ENCODE measurements at places on chromosomes 7 and 10. TPM values are rescaled to one million over a fixed set of nuclear protein-coding genes. Genes with fewer than 3 reads are reported as not detected.

DNA sequence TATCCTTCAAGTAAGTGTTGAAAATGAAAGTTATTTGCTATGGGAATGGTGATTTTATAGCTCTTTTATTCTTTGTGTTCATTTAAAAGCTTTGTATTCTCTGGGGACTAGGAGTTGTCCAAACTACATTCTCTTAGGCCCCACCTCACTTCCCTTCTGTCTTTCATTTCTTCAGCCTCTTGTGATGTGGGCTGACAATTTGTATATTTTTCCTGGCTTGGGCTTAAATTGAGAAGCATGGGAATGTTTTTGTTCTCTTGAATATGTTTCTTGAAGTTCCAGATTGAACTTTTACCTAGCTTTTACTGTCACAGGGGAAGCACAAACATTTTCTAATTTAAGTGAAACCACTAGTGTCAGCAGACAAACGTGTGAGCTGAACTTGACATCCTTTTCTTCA, 27.9 kb downstream of the BBS9 start:
- no peaks in the 10 kb centered on the region for H3K4me1 ChIP-seq
- H3K27ac ChIP-seq: no peak overlapping the region
- DNase-seq: no peak
- H3K36me3 ChIP-seq: no peaks in the 10 kb centered on the region

DNA sequence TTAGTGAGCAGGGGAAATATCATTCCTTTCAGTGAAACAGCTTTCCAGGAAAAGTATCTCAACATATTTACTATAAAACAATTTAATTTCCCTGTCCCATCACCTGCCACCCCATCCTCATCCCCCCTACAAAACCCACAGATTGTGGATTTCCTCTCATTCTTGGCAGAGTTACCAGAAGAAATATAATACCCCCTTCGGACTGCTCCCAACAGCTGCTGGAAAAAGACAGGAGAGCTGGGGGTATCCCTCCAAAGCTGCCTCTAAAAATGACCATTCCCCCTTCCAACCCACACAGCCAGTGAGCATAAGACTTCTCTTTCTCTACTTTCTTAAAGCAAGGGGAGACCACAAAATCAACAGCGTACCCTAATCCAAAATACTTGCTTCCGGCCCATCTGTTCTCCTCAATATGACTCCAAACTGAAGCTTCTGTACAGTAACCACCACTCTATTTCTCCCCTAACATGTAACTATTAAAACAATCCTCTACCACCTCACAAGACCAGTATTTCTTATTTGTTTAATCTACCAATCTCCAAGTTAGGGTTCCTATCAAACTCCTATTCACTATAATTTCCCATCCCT, 7.8 kb downstream of the FBXW4 start:
- H3K36me3 ChIP-seq: no peaks in the 10 kb centered on the region
- H3K27ac ChIP-seq: no peak overlapping the region
- no peak for DNase-seq

- no peak overlapping the region for H3K27ac ChIP-seq
- H3K36me3 ChIP-seq: no peaks in the 10 kb centered on the region
- no peak overlapping the region for H3K4me3 ChIP-seq
- no peaks in the 10 kb centered on the region for H3K27me3 ChIP-seq
- no peak for DNase-seq
- no peaks in the 10 kb centered on the region for H3K4me1 ChIP-seq
These were observed 72.4 kb downstream of the AGMO start for GRCh38 chr7:15489383-15489782.

DNA sequence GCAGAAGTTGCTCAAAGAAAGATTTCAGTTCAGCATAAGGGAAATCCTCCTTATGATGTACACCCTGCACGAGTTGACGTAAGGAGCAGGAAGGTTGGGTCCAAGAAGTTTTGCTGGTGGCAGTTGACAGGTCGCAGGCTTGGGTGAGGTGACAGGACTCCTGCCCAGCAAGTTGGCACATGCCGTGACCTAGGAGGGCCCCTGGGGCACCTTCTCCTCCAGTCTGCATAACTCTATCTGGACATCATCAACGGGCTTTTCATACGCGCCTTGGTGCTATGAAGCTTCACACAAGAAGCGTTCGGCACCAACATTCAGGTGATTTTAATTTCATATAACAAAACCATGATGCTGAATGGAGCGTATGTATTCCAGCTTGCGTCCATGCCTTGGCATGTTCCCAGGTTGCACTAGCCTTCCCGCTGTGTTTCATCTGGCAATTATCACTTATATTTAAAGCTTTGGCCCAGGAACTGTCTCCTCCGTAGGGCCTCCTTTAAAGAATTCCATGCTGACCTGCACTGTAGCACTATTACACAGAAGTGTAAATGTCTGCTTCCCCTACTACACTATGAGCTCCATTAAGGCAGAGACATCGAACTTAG, 651.6 kb upstream of the FOXK1 start:
- no peak overlapping the region for H3K27ac ChIP-seq
- no peak for DNase-seq
- no peaks in the 10 kb centered on the region for H3K27me3 ChIP-seq
- no peak overlapping the region for H3K4me3 ChIP-seq
- no peaks in the 10 kb centered on the region for H3K36me3 ChIP-seq
- H3K4me1 ChIP-seq: peaks cover 7% of the 10 kb centered on the region

GRCh38 chr7:47307311-47307710, 274.6 kb downstream of the TNS3 start:
- DNase-seq: no peak
- no peak overlapping the region for H3K4me3 ChIP-seq
- H3K27ac ChIP-seq: no peak overlapping the region
- peaks cover 7% of the 10 kb centered on the region for H3K4me1 ChIP-seq

DNA sequence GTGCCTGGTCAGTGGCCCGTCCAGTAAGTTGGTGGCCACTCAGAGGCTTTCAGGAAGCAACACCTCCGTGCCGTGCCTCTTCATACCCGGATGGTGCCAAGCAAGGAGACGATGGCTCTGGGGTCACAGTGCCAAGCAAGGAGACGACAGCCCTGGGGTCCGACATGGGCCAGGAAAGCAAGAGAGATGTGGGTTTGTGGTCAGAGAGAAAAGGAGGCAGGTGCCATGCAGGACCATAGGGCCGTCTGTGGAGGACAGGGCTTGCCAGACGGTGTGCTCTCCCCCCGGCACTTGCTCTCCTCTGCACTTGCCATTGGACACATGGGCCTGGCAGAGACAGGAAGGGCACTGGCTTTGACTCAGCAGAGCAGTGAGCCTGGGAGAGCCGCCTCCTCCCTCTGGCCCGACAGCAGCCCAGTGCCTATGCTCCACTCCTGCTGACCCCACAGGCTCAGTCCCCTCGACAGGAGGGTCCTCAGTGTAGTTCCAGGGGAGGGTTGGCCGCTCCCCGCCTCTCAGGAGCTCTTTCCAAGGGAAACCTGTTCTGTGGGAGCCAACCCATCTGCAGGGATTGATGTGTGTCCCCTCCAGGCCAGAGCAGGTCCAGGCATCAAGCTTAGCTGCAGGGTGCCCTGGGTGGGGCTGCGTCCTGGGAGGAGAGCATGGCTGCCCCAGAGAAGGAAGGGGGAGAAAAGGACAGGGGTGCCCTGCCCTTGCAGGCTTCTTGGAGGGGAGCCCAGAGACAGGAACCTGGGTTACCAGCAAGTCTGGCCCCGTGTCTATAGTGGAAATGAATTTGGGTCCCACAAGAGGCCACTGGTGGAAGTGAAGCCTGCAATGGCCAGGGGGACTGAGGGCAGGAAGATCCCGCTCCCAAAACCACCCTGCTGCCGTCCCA, 7.6 kb upstream of the CALML5 start:
- no peak overlapping the region for H3K4me3 ChIP-seq
- H3K27ac ChIP-seq: no peak overlapping the region
- H3K27me3 ChIP-seq: no peaks in the 10 kb centered on the region
- DNase-seq: peak; percentile 56
- H3K36me3 ChIP-seq: no peaks in the 10 kb centered on the region
- H3K4me1 ChIP-seq: no peaks in the 10 kb centered on the region

DNA sequence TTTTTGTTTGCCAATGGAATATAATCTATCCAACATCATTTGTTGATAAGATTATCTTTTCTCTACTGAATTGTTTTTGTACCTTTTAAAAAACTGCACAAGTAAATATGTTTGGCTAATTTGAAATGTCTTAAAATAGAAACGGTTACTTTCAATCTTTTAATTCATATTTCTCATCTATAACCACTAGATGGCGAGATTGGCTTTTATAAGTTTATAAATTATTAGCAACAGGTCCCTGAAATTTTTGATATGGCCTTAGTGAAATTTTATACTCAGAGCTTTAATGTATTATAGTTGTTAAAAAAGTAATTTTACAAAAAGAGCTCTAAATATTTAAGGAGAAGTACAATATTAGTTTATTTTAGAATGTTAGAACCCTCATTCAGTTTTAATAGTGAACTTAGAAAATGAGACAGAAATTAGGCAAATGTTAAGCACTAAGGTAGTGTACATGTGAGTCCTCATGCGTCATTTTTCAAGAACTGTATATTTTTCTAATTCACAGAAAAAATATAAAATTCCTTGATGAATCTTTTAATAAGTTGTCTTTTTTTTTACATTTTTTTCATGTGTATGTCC, 592.5 kb downstream of the ARL4A start:
- H3K4me3 ChIP-seq: no peak overlapping the region
- H3K4me1 ChIP-seq: no peaks in the 10 kb centered on the region
- no peak for DNase-seq

GRCh38 chr10:103651783-103652476, 158.4 kb downstream of the NEURL1 start:
- no peaks in the 10 kb centered on the region for H3K27me3 ChIP-seq
- H3K27ac ChIP-seq: peak overlapping the region; percentile 66
- no peak overlapping the region for H3K4me3 ChIP-seq
- peaks cover 70% of the 10 kb centered on the region for H3K4me1 ChIP-seq

DNA sequence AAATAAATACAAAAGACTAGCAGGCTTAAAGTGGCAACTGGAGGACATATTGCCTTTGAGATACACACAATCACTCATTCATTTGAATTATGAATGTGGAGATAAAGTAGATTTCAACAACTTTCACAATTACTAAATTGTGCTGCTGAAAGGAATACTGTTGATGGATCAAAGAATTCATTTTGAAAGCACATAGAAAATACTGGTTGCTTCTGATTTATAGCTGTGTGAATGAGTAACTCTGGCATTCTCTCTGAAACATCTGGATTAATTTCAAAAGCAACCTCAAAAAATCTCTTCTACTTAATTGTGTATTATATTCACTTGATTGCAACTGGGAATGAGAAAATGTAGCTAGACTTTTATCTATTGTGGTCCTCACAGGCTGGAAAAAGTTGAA, 397.6 kb downstream of the THSD7A start:
- no peaks in the 10 kb centered on the region for H3K27me3 ChIP-seq
- no peaks in the 10 kb centered on the region for H3K36me3 ChIP-seq
- H3K27ac ChIP-seq: no peak overlapping the region
- no peak overlapping the region for H3K4me3 ChIP-seq
- no peak for DNase-seq

GRCh38 chr7:68904630-68905029, 693.6 kb upstream of the AUTS2 start:
- no peaks in the 10 kb centered on the region for H3K36me3 ChIP-seq
- no peak overlapping the region for H3K27ac ChIP-seq
- H3K27me3 ChIP-seq: no peaks in the 10 kb centered on the region
- no peaks in the 10 kb centered on the region for H3K4me1 ChIP-seq
- no peak for DNase-seq
- no peak overlapping the region for H3K4me3 ChIP-seq

GRCh38 chr10:85606401-85606800, 760.2 kb downstream of the GRID1 start:
- no peaks in the 10 kb centered on the region for H3K27me3 ChIP-seq
- DNase-seq: no peak
- H3K4me3 ChIP-seq: no peak overlapping the region
- no peaks in the 10 kb centered on the region for H3K36me3 ChIP-seq

DNA sequence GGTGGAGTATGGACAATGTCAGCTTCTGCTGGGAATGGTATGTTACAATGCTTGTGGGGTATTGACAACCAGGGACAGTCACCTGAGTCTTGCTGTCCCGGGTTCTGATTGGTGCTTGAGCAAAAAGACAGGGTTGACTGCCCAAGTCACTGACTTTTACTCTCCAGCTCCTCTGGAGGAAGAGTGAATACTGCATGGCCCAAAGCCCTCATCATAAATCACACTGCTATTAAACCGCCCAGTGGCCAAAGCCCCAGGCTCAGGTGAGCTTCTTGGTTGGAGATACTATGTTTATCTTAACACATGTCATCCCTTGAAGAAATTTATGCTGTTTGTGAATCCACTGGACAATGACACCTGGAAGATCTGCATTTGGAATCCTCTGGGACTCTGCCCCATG, 90.0 kb upstream of the IGFBP3 start:
- H3K4me1 ChIP-seq: no peaks in the 10 kb centered on the region
- no peak for DNase-seq
- H3K27ac ChIP-seq: no peak overlapping the region
- no peak overlapping the region for H3K4me3 ChIP-seq
- no peaks in the 10 kb centered on the region for H3K36me3 ChIP-seq

DNA sequence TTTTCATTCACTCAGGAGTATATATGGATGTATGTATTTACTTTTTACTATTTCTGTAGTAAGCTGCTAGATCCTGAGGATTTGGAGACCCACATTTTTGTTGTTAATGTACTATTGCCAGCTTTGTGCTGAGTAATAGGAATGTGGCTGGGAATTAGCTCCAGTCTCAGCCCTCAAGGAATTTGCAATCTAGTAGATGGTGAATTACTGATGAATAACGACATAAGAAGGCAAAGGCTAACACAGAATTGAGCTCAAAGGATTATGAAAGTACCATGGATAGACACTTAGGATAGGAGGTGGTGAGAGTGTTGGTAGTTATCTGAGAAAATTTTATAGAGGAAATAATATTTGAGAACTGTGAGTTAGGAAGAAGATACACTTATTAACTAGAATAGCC, 19.9 kb downstream of the CASD1 start:
- no peak for DNase-seq
- no peaks in the 10 kb centered on the region for H3K4me1 ChIP-seq
- H3K36me3 ChIP-seq: no peaks in the 10 kb centered on the region
- no peak overlapping the region for H3K4me3 ChIP-seq
- H3K27me3 ChIP-seq: no peaks in the 10 kb centered on the region

GRCh38 chr7:5696346-5697110, 84.9 kb downstream of the RNF216 start:
- peak overlapping the region; percentile 47 for H3K4me3 ChIP-seq
- peak overlapping the region; percentile 94 for H3K27ac ChIP-seq
- H3K36me3 ChIP-seq: no peaks in the 10 kb centered on the region
- peak; percentile 82 for DNase-seq
- H3K27me3 ChIP-seq: no peaks in the 10 kb centered on the region
- no peaks in the 10 kb centered on the region for H3K4me1 ChIP-seq

DNA sequence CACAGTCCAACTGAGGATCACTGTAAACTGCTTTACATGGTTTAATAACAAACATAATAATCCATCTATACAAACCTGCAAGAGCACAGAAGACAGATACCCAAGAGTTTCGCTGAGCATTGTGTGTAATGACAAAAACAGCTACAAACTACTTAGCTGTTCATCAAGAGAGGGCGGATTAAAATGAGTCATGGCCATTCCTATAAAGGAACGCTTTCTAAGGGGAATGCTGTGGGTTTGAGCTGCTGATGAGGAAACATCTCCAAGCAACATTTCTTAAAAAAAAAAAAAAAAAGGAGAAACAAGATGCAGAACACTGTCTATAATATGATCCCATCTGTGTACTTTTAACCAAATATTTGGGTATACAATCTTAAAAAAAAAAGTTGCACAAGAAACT, 33.8 kb downstream of the VOPP1 start:
- no peaks in the 10 kb centered on the region for H3K27me3 ChIP-seq
- H3K4me1 ChIP-seq: peaks cover 17% of the 10 kb centered on the region
- DNase-seq: no peak
- H3K27ac ChIP-seq: no peak overlapping the region

Gene TWIST1
- 3.9 TPM for total RNA-seq

Gene NEUROD6
- not detected for total RNA-seq

Measured in sigmoid colon (tissue), 7 donors.